ENCODE measurements at places on chromosomes 1 and 21.

DNA sequence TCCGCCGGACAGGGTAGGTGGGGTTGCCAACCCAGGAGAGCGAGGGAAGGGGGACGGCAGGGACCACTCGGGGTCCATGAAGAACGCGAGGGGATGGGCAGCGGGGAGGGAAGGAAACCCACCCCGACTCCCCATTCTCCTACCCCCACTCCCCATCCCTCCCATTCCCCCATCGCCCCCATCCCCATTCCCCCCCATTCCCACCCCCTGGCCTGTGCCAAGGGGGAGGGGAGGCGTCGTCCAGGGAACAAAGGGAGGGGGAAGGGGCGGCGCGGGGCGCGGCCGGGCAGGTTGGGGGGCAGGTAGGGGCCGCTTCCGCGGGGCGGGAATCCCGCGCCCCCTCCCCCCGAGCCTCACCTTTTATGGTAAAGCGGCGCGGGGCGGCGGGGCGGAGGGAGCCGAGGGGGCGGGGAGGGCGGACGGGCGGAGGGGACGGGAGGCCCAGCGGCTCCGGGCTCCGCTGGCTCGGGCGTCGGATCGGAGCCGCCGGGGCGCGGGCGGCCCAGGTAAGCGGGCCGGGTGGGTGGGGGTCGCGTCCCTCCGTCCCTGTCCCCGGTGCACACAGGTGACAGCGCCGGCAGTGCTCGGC is at the start of gene FBLIM1:
FBLIM1 (plus strand) TSS at position 453 of the 589 bp plus-strand sequence. CDS start 6,189 bp downstream, outside the sequence.
- no peak for DNase-seq

DNA sequence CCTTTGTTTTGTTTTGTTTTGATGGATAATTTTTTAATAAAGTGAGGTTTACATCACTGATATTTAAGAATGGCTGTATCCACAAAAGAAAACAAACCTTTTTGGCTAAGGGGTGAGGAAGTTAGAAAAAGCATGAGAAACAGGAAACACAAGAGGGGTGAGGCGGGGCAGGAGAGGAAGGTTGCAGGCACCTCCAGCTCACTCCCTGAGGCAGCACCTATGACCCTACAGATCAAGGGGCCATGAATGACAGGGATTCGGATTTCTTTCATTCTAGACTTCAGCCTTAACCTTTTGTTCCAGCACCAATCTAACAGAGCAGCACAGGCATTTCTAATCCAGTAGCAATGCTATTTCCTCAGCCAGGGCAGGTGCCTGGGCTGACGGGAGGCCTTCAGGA is 4.4 kb downstream of the CLCA4 start:
- DNase-seq: no peak

DNA sequence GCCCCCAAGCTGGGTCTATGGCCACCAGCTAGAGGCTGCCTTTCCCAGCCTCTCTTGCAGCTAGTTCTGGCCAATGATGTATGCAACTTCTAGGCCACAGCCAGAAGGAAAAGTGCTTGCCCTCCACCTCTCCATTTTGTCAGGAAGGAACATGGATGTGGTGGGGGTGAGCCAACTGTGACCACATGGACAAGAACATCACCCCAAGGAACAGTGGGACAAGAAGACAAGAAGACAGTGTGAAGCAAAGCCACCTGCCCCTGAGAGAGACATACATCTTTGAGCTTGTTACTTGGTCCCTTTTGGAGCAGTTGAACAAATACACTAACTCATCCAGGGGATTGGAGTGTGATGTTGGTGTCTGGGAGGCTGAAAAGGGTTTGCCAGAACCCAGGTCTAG is 105.8 kb upstream of the EDN2 start:
- no peak for DNase-seq

DNA sequence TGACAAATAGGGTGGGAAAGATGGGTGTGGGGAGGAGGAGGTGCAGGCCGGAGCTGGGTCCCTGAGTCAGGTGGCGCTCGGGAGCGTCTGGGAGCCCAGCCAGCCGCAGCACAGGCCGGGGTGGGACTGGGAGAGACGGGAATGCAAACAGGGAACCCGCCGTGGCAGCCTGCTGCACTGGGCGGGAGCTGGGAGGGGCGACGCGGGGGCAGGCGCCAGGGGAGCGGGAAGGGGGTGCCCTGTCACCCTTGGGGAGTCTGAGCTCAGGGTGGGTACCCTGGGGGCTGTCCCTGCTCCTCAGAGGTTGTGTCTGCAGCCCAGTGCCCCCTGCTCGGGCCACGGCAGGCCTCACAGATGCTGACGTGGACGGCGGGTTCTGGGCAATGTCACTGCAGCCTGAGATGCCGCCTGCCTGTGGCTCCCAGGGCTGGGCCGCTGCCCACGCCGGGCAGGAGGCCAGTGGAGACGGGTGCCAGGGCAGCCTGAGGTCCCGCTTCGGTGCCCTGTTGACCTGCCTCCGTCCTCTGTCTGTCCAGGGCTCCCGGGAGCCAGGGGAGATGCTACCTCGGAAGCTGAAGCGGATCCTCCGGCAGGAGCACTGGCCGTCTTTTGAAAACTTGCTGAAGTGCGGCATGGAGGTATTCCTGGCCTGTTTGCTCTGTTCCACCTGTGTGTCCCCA is 16.6 kb upstream of the LRRC3 start:
- no peak for DNase-seq

GRCh38 chr1:205056188-205056611 is 13.2 kb downstream of the CNTN2 start:
- DNase-seq: no peak

DNA sequence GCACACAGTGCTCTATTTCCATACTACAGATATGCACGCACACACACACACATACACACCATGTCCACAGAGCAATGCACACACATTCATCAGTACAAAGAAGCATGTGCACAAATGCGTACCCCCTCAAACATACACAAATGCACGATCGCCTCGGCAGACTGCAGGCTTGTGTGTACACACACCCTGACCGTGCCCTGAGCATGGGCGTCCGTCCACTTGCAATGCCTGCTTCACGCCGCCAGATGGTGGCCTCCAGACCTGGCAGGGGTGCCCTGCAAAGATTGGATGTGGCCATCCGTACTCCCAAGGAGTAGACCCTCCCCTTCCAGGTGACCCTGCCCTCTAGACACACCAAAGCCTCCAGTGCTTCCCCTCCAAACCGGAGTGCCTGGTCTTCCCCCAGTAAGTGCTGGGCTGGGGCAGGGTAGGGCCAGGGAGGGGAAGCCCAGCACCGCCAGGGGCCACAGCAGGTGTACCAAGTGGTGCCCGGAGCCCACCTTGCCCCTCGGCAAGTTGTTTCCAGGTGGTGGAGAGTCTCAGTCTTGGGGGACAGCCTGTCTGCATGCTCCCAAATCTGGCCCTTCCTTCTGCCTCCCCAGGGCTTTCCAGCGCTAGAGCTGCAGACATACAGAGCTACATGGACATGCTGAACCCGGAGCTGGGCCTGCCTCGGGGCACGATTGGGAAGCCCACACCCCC is 20.6 kb downstream of the ESPN start:
- peak; percentile 34 for DNase-seq

All from RKO (cell line).